ENCODE measurements at places on chromosomes 3 and 15. TPM values are rescaled to one million over a fixed set of nuclear protein-coding genes. Genes with fewer than 3 reads are reported as not detected.

Gene LXN
- polyA plus RNA-seq = 36.1 TPM

DNA sequence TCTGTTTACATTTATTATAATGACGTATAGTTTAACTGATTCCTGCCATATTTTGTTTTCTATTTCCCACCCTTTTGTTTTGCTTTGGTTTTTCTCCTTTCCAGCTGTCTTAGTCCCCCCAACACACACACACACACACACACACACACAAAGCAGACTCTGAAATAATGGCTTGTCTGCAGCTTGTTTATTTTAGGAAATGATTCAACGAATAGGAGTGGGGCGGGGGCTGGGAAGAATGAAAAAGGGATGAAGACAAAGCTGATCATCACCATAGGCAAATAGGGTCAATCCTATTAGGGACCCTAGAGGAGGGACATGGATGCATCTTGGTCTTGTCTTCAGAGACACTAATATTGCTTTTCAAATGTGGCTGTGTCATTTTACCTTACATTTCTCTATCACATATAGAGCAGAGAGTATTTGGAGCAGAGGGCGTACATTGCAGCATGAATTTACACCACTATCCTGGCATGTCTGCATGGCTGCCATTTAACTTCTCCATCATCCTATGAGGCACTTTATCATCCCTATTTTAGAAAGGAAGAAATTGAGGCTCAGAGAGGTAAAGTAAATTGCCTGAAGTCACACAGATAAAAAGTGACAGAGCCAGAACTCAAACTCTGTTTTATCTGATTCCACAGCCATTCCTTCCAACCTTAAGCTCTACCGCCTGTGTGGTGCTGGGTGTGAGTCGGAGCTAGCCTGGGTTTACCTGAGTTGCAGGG, 147.2 kb upstream of the TPM1 start:
- DNase-seq = no peak

Gene GTF2E1
- 16.0 TPM for polyA plus RNA-seq

GRCh38 chr15:85120351-85121113, 138.9 kb downstream of the PDE8A start:
- DNase-seq = no peak

Gene TJP1
- 157 TPM for polyA plus RNA-seq

Gene ITGA11
- 5.8 TPM for polyA plus RNA-seq

- peak; percentile 72 for DNase-seq
Observed at GRCh38 chr3:184249412-184250166, at the start of gene EEF1AKMT4. EEF1AKMT4 (plus strand) TSS chr3:184249672; CDS start chr3:184249695, 23 bp downstream.

Gene DTX3L
- polyA plus RNA-seq = 13.7 TPM

DNA sequence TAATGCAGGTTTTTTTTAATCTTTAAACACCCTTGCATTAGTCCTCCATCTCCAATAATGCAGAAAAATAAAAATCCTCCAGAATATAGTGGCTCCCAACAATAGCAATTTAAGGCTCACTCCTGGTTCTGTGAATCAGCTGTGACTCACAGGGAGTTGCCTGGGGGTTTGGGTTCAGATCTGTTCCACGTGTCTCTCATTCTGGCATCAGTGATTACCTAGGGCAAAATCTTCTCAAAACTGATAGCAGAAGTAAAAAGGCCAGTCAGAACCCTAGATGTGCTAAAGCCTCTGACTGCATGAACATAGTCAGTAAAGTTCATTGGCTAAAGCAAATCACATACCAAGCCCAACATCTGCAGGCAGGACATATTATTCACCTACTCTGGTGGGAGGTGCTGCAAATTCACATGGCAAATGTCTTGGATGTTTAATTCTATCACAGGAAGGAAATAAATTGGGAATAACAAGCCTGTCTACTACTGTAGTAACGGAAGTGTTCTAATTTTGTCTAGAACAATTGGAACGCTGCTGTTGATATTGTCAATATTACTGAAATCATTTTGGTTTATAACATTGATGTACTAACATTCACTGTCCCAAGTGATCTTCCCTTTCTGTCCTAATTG, 364.1 kb upstream of the CNTN4 start:
- no peak for DNase-seq

GRCh38 chr3:175129126-175129525, 270.0 kb downstream of the NAALADL2 start:
- DNase-seq = no peak
